Hematopoietic multipotent progenitor cell treated with erythropoietin and hydrocortisone succinate and interleukin-3 and kit ligand, for 4 days (in vitro differentiated cells): ENCODE measurements at places on chromosomes 2 and 18.

GRCh38 chr2:120601566-120601965, 134.1 kb upstream of the GLI2 start:
- DNase-seq: no peak

GRCh38 chr2:192091476-192091875, 103.3 kb downstream of the TMEFF2 start:
- peak; percentile 55 for DNase-seq

DNA sequence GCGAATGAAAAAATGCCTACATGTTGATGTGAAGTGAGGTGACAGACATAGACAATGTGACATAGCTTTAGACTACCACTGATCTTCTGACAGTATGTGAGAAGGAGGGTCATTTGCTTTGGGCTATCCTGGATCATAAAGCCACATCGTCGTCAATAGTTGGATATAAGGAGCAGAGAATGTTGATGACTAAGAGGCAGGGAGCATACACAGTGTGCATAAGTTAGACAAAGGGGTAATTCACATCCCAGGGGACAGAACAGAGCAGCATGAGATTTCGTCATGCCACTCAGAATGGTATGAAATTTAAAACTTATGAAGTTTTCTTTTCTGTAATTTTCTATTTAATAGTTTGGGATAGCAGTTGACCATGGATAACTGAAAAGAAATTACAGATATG, 403.2 kb downstream of the DSC3 start:
- no peak for DNase-seq

GRCh38 chr18:59218018-59218417, 1.9 kb upstream of the GRP start:
- no peak for DNase-seq

GRCh38 chr2:204315236-204315662, 230.0 kb upstream of the PARD3B start:
- DNase-seq: no peak

- no peak for DNase-seq
These were observed 11.3 kb downstream of the OSR1 start for GRCh38 chr2:19346983-19347618.

DNA sequence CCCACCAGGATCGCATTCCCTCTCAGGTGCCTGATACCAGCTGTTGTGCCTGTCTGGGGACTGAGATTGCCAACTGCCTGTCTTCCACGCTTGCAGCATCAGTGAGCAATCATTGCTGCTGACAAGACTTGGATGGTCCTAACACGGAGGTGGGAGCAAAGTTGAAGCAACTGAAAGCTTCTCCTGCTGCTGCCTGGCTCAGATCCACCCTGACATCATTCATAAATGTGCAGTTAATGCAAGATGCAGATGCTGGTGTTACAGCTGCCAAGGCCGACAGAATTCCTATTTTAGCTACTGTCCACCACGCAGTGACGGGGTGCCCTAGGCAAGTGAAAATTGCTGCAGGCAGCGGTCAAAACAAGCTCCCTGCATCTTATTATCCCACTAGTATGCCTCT, 131.4 kb downstream of the VWC2L start:
- DNase-seq: no peak

DNA sequence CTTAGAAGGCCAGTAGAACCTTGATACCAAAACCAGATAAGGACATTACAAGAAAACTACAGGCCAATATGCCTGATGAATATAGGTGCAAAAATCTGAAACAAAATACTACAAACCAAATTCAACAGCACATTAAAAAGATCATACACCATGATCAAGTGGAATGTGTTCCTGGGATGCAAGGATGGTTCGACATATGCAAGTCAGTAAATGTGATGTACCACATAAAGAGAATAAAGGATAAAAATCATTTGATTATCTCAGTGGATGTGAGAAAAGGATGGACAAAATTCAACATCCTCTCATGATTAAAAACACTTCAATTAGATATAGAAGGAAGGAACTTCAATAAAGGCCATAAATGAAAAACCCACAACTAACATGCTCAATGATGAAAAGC, 129.6 kb downstream of the RTN4 start:
- DNase-seq: no peak

- no peak for DNase-seq
These were observed 47.1 kb upstream of the SPRED2 start for GRCh38 chr2:65479524-65479923.

DNA sequence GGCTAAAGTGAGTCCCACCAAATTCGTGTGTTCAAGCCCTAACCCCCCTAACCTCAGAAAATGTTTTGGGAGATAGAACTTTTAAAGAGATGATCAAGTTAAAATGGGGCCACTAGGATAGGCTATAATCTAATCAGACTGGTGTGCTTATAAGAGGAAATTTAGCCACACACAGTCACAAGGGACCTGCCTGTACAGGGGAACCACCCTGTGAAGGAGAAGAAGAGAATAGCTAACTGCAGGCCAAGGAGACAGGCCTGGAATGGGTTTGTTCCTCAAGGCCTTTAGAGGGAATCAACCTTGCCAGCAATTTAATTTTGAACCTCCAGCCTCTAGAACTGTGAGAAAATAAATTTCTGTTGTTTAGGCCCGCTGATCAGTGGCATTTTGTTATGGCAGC, 36.0 kb upstream of the TANK start:
- peak; percentile 27 for DNase-seq

DNA sequence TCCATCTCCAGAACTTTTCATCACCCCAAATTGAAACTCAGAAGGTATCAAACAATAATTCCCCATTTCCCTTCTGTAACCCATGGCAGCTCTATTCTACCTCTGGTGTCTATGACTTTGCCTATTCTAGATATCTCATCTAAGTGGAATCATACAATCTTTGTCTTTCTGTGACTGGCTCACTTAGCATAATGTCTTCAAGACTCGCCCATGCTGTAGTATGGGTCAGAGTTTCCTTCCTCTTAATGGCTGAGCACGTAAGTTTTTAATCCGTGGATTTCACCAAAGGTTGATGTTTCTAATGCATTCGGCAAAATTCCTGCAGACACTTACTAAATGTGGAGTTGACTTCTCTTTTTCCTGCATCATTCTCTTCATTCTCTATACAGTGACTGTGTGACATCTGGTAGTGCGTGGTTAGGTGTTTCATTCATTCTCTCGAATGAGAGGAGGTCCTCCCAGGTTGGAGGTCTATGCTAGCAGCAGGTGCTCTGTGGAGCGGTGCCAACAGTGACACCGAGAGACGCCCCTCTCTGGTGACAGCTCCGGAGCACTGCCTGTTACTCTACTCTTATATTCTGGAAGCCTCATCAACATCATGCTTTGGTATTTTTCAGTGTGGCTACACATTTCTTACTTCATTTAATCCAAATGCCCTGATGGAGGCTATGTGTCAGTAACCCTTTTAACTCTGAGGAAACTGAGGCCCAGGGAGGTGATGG, 50.1 kb downstream of the ATOH8 start:
- DNase-seq: no peak

DNA sequence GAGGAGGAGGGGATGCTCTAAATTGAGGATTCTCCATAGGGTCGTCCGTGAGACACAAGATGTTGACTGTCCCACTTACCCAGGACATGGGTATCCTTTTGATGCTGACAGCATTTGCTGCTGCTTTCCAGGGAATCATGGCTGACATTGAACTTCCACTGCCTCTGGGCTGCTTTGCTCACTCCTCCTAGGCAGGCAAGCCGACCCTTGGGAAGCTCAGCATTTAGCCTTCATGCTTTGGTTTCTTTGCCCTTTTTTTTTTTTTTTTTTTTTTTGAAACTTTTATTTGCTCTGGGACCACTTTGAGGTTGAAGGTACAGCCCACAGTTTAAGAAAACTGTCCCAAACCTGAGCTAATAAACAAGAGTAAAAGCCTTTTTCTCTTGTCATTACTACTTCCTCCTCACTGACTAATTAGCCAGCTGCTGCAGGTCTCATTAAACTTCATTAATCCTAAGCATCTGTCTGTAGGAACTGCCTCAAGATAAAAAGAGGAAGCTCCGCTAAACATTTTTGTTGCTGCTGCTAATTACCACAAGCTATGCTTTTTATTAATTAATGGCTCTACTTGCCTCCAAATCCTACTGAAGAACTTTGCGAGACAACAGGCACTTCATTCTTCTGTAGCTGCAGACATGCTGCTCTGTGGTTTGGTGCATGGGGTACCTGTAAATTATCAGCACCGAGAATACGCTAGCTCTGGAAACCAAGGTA, 125.4 kb downstream of the SPTBN1 start:
- peak; percentile 80 for DNase-seq
